ENCODE measurements at places on chromosomes 2 and 18. TPM values are rescaled to one million over a fixed set of nuclear protein-coding genes. Genes with fewer than 3 reads are reported as not detected.

The SH3RF3 gene
- total RNA-seq, result 5.6 TPM

The CCDC68 gene
- total RNA-seq, result 9.6 TPM

The M1AP gene
- total RNA-seq, result 0.29 TPM

The METTL4 gene
- total RNA-seq, result 11.3 TPM

The RGPD4 gene
- not detected for total RNA-seq

DNA sequence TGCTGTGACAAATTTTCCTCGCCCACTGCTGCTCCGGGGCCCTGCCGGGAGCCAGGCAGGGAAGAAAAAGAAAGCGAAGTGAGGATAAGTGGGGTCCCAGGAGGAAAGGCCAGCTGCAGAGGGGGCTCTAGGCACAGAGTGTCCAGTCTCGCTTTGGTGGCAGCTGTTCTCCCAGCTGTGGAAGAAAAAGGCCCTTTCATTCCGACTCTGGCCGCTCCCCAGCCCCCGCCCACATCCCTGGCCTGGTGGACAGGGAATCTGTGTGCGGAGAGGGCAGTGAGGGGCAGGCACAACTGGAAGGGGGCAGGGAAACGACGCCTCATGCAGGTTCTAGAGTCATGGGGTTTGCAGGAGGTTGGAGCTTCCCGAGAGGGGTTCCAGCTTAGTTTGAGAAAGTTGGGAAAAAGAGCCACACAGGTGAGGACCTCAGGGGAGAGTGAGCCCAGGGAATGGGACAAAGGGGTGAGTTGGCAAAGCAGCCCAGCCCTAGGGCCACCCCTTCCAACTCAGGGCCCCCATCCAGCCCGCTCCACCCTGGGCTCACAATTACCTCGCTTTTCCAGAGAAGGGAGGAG, 1.8 kb downstream of the RTKN start:
- peaks cover 5% of the 10 kb centered on the region for H3K4me1 ChIP-seq
- H3K36me3 ChIP-seq, result no peaks in the 10 kb centered on the region
- H3K27me3 ChIP-seq, result no peaks in the 10 kb centered on the region

DNA sequence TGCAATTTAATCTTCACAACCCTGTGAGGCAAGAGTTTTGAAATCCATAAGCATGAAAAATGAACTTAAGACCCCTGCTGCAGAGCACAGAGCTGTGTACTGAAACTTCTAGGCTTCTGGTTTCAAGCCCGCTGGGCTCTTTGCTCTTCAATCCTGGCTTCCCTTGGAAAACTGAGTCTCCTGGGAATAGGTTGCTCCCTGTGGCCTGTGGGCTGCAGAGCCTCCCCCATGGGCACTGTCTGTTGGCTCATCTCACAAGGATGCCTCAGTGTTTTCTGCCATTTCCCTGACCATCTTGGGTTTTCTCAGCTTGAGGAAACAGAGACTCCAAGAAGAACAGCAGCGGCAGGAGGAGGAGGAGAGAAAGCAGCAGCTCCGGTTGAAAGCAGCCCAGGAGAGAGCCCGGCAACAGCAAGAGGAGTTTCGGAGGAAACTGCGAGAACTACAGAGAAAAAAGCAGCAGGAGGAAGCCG, 44.5 kb downstream of the SUMO1 start:
- no peaks in the 10 kb centered on the region for H3K27me3 ChIP-seq
- no peaks in the 10 kb centered on the region for H3K36me3 ChIP-seq
- no peaks in the 10 kb centered on the region for H3K4me1 ChIP-seq
- no peak for DNase-seq

DNA sequence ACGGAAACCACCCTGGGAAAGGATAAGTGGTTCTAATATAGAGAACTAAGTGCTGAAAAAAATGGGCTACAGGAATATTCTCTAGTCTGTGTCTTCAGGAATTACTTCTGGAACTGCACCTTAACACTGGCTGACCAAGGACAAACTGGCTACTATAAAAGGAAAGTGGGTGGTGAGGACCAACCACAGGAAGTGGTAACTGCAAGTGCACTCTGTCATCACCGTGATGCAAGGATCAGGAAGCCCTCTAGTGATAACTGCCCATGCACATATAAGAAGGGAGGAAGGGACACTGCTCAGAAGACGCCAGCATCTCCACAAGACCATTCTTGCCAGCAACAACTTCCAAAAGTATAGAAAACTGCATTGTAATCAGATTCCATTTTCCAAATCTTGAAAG, 424.4 kb upstream of the RGPD4 start:
- DNase-seq, result no peak
- H3K4me1 ChIP-seq, result no peaks in the 10 kb centered on the region
- H3K27me3 ChIP-seq, result no peaks in the 10 kb centered on the region
- no peak overlapping the region for H3K4me3 ChIP-seq
- no peaks in the 10 kb centered on the region for H3K36me3 ChIP-seq
- H3K27ac ChIP-seq, result no peak overlapping the region

GRCh38 chr2:185347445-185347844, 391.2 kb upstream of the FSIP2 start:
- no peaks in the 10 kb centered on the region for H3K36me3 ChIP-seq
- H3K27me3 ChIP-seq, result no peaks in the 10 kb centered on the region
- no peaks in the 10 kb centered on the region for H3K4me1 ChIP-seq
- H3K27ac ChIP-seq, result no peak overlapping the region
- no peak overlapping the region for H3K4me3 ChIP-seq
- DNase-seq, result no peak

DNA sequence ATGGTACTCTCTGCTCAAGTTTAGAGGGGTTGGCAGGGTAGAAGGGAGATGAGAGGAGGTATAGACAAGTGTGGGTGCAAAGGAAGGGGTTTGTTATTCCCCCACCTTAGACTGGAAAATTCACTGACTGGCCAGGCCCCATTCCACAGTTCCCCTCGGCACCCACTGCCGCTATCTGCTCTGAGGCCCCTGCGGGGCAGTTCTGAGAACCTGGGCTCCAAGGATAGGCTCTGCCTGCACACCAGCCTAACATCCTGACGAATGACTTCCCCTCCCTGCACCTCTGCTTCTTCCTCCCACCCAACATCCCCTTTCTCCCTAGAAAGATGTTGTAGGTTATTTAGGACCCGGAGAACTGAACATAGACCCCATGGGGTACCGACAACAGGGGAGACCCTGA, 303.9 kb upstream of the HDAC4 start:
- no peaks in the 10 kb centered on the region for H3K27me3 ChIP-seq
- no peaks in the 10 kb centered on the region for H3K36me3 ChIP-seq

DNA sequence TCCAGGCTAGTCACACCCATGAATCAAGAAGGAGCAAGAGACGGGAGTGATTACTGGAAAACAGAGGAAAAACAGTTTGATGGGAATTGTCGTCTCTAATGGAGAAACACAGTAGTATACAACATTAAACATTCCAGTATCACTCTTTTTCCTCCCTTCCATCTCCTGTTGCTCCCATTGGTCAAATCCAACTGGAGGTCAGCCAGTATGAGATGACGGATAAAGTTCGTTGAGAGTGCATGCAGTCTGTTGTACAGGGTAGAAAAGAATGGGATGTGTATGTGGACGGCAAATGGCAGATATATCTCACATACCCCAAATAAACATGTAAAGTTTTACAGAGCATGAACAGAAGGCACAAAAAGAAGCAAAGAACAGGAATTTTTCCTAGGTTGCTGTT, 221.9 kb upstream of the TNP1 start:
- H3K27me3 ChIP-seq, result no peaks in the 10 kb centered on the region
- no peak overlapping the region for H3K27ac ChIP-seq
- no peak for DNase-seq
- H3K36me3 ChIP-seq, result no peaks in the 10 kb centered on the region

DNA sequence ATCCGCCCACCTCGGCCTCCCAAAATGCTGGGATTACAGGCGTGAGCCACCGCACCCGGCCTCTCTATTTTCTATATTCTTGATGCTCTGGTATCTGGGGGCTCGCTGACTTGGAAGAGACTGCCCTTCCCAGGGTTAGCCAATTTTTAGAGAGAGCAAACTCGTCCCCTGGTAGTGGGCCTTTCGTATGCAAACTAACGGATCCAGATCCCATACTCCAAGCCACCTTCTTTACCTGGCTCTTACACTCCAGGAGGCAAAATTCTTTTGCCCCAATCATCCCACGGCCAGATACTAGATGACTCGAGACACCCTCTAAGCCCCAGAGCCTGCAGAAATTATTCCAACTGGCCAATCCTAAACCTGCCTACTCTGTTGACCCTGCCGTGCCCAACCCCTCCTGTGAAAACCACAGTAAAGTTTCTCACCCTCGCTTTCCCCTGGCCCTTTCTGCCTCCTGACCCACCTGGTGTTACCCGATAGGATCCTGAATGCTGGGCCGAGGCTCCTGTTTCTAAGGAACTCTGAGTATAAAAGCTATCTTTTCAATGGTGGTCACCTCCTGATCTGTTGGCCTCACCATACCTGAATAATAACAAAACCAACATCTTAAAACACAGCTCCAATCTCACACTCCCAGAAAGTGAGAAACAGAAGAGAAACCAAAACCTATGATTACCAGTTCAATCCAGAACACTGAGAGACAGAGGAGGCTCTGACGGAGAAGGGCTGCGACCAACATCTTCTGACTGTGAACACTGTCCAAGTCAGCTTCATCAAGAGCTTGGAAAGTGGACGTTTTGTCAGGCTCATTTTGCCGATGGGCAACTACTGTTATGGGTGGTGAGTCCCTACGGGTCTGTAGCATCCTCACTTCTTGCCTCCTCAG, 57.6 kb upstream of the ZNF532 start:
- no peaks in the 10 kb centered on the region for H3K27me3 ChIP-seq
- H3K4me3 ChIP-seq, result no peak overlapping the region
- H3K4me1 ChIP-seq, result no peaks in the 10 kb centered on the region
- H3K36me3 ChIP-seq, result no peaks in the 10 kb centered on the region
- no peak overlapping the region for H3K27ac ChIP-seq
- no peak for DNase-seq

- H3K36me3 ChIP-seq, result no peaks in the 10 kb centered on the region
- H3K27ac ChIP-seq, result peak overlapping the region; percentile 78
- no peak for DNase-seq
- H3K27me3 ChIP-seq, result no peaks in the 10 kb centered on the region
- no peak overlapping the region for H3K4me3 ChIP-seq
- peaks cover 8% of the 10 kb centered on the region for H3K4me1 ChIP-seq
Observed at GRCh38 chr18:44731530-44732237, 51.0 kb downstream of the SETBP1 start.

DNA sequence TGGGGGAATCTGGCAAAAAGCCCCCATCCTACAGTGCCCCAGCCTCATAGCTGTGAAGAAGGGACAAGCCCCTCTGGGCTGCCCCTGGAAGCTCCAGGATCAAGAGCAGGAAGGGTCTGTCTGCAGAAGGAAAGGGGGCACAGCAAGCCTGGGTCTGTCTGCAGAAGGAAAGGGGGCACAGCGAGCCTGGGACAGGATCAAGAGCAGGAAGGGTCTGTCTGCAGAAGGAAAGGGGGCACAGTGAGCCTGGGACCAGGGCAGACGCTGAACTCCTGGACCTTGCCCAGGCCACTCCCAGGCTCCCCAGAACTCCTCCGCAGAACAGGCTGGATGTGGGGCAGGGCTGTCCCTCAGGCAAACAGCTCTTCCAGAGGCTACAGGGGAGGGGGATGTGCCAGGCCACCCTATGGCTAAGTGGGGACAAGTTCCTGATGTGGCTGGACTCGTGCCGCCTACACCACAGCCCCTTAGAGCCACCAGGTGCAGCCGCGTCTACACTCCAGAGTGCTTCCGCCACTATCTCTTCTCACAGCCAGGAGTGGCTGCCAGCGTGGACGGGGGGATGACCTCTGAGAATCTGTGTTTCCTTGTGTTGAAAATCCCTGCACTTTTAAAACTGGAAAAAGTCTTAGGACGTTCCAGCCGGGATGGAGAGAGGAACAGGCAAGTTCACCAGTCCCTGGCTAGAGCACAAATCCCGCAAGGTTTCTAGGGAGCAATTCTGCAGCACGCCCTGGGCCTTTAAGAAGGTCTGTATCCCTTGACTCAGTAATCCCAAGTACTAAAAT, 20.8 kb downstream of the KIF1A start:
- H3K36me3 ChIP-seq, result no peaks in the 10 kb centered on the region
- peak; percentile 30 for DNase-seq
- H3K4me3 ChIP-seq, result no peak overlapping the region
- peaks cover 33% of the 10 kb centered on the region for H3K27me3 ChIP-seq

DNA sequence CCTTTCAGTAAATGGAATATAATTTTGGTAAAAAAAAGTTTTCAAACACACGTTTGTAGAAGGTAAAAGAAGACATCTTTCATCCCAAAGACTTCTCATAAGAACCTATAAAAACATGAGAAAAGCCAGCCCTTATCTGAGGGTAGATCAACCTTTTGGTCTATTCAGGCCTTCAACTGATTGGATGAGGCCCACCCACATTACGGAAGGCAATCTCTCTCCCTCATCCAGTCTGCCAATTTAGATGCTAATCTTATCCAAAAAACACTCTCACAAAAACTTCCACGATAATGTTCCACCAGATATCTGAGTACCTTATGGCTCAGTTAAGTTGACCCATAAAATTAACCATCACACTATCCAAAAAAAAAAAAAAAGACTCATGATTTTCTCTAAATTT, 2.2 kb upstream of the CDH20 start:
- no peak for DNase-seq
- peaks cover 5% of the 10 kb centered on the region for H3K4me1 ChIP-seq
- H3K27ac ChIP-seq, result no peak overlapping the region
- no peak overlapping the region for H3K4me3 ChIP-seq
- H3K27me3 ChIP-seq, result peaks cover 23% of the 10 kb centered on the region

GRCh38 chr2:152445791-152446201, 110.8 kb downstream of the FMNL2 start:
- no peaks in the 10 kb centered on the region for H3K36me3 ChIP-seq
- no peak for DNase-seq
- no peaks in the 10 kb centered on the region for H3K4me1 ChIP-seq
- H3K27ac ChIP-seq, result peak overlapping the region; percentile 27

GRCh38 chr2:120670771-120671480, 64.7 kb upstream of the GLI2 start:
- peak overlapping the region; percentile 65 for H3K27ac ChIP-seq
- H3K36me3 ChIP-seq, result no peaks in the 10 kb centered on the region
- peak; percentile 51 for DNase-seq
- no peaks in the 10 kb centered on the region for H3K4me1 ChIP-seq
- peak overlapping the region; percentile 22 for H3K4me3 ChIP-seq
- no peaks in the 10 kb centered on the region for H3K27me3 ChIP-seq

DNA sequence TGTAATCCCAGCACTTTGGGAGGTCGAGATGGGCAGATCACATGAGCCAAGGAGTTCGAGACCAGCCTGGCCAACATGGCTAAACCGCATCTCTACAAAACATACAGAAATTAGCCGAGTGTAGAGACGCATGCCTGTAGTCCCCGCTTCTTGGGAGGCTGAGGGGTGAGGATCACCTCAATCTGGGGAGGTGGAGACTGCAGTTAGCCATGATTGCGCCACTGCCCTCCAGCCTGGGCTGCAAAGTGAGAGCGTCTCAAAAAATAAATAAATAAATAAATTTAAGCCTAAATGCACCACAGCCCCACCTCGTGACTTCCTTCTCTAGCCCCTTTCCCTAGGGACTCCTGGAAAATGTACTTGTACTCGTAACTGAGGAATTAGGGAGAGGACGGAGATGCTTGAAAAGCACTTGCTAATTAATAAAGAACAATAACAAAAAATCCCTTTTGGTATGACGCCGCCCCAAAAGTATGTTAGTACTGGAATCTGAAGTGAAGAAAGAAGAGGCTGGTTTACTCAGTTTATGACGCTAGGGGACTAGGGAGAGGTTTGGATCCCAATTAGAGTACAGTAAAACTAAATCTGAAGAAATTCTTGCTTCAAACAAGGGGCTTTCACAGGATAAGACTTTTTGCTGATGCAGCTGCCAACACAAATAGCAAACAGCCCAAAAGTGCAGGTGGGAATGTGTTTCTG, 887 bp upstream of the ZNF396 start:
- peak overlapping the region; percentile 78 for H3K27ac ChIP-seq
- no peaks in the 10 kb centered on the region for H3K27me3 ChIP-seq
- H3K4me3 ChIP-seq, result peak overlapping the region; percentile 85
- no peaks in the 10 kb centered on the region for H3K4me1 ChIP-seq
- no peak for DNase-seq

GRCh38 chr2:11581124-11581796, 47.4 kb downstream of the GREB1 start:
- H3K4me1 ChIP-seq, result peaks cover 7% of the 10 kb centered on the region
- DNase-seq, result no peak
- H3K36me3 ChIP-seq, result no peaks in the 10 kb centered on the region
- H3K27ac ChIP-seq, result peak overlapping the region; percentile 91
- no peaks in the 10 kb centered on the region for H3K27me3 ChIP-seq

Measured in breast epithelium (tissue), 4 donors.